Activated T-cell treated with anti-CD3 and anti-CD28 coated beads for 48 hours (primary cell): ENCODE measurements at places on chromosomes 4 and X.

- no peak for DNase-seq
Observed at GRCh38 chr4:169437299-169438047, 166.7 kb upstream of the SH3RF1 start.

DNA sequence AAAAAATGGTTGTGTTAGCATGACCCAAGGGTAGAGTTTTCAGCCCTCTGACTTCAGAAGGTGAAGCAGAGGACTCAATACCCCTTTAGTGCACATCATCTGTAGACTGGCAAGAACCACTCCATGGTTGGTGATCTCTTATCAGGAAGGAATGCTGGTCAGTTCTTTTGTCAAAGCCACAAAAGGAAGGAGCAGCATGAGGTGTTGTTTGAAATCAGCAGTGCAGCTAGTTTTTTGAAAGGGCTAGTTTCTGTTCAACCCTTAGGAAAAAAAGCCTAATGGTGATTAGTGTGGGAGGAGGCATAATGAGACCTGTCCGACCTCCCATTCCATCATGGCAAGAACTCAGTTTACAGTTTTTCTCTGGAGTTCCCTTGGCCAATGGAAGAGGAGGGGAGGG lies 362.0 kb upstream of the CT83 start:
- no peak for DNase-seq

GRCh38 chrX:103442536-103442901 lies 66.2 kb downstream of the BEX3 start:
- no peak for DNase-seq

- DNase-seq = no peak
Observed at GRCh38 chr4:14800977-14801376, 201.3 kb upstream of the CPEB2 start.

GRCh38 chr4:81213671-81214070 lies 1.4 kb downstream of the PRKG2 start:
- DNase-seq = no peak

DNA sequence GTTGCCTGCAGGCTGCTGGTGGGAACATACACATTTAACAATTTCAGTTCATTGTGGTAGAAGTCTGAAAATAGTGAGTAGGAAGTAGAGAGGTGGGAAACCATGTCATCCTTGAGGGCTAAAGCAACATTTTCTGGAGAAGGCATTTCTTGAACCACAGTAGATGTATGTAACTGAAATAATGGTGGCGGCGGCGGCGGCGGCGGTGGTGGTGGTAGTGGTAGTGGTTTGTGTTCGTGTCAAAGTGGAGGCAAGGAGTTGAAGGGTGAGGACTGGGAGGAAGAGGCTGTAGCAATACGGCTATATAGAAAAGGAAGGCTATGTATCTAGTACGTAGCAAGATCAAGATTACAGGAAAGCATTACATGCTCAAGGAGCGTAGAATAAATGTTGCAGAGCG lies 1381.6 kb upstream of the TENM3 start:
- DNase-seq = no peak
